ENCODE measurements at places on chromosomes 3 and 15. TPM values are rescaled to one million over a fixed set of nuclear protein-coding genes. Genes with fewer than 3 reads are reported as not detected.

The NME9 gene
- polyA plus RNA-seq, result 0.06 TPM

The ILDR1 gene
- polyA plus RNA-seq, result not detected

The GOLGA6L4 gene
- 0.92 TPM for polyA plus RNA-seq

The SLC2A2 gene
- polyA plus RNA-seq, result not detected

The HDC gene
- polyA plus RNA-seq, result not detected

The CTNNB1 gene
- polyA plus RNA-seq, result 423 TPM

The IL5RA gene
- not detected for polyA plus RNA-seq

DNA sequence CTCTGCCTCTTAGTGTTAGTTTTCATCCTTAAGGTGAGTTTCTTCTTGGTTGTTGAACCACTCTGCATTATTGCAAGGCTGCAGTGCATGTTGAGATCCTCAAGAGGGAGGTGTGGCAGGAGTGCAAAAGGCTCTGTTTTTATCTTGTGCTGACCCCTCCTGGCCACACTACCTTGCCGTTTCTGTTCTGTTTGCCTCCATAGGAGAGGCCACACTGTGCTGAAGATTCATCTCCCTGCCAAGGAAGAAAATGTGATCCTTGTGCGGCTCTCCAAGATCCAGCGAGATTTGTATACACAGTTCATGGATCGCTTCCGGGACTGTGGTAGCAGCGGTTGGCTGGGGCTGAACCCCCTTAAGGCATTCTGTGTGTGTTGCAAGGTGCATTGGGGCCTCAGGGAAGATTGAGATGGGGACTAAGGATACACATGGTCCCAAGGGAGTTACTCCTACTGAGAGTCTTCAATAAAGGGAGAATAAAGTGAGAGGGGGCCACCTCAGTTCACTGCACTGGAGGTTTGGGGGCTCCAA is 33.0 kb upstream of the TEX264 start:
- no peak for DNase-seq

GRCh38 chr3:182710557-182711157 is 82.6 kb upstream of the ATP11B start:
- DNase-seq, result no peak

DNA sequence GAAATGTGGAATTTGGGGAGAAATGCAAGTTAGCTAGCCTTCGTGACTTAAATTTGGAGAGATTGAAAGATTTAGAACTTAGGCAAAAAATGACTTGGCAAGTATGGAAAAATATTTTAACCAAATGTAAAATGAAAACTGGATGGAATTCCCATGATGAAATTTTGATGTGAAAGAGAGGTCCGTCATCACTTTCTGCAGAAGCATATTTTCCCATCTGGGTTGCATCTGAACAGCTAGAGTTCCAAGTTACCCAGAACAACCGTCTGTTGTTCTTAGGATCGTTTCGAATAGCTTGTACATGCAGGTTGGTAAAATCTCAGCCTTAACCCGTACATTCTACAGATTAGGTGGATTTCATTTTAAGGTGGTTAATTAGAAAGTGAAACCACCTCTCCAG is 136.3 kb downstream of the GHSR start:
- DNase-seq, result peak; percentile 33

GRCh38 chr3:130854208-130854864 is 39.5 kb upstream of the ATP2C1 start:
- DNase-seq, result no peak

- DNase-seq, result no peak
Measured at GRCh38 chr3:45944830-45945620, 1.8 kb downstream of the CXCR6 start.

GRCh38 chr3:39910826-39911464 is 101.5 kb downstream of the MYRIP start:
- DNase-seq, result peak; percentile 39

DNA sequence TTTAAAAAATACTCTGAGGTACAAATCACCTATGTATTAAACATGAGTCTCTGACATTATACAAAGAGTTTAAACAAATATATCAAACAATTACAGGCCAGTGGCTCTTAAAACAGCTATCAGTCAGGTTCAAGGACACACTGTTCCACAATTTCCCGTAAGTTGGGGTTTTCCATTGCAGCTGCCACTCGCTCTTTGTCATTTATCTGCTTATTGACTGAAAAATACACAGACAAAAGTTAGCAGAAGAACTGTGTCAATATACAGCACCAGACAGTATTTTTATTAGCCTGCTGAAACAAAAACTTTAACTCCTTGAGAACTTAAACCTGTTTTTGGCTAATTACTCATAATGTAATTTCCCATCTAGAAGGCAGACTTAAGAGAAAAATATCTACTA is 20.8 kb downstream of the CIAO2A start:
- no peak for DNase-seq

- DNase-seq, result no peak
Measured at GRCh38 chr3:134426660-134427181, 52.5 kb upstream of the AMOTL2 start.

DNA sequence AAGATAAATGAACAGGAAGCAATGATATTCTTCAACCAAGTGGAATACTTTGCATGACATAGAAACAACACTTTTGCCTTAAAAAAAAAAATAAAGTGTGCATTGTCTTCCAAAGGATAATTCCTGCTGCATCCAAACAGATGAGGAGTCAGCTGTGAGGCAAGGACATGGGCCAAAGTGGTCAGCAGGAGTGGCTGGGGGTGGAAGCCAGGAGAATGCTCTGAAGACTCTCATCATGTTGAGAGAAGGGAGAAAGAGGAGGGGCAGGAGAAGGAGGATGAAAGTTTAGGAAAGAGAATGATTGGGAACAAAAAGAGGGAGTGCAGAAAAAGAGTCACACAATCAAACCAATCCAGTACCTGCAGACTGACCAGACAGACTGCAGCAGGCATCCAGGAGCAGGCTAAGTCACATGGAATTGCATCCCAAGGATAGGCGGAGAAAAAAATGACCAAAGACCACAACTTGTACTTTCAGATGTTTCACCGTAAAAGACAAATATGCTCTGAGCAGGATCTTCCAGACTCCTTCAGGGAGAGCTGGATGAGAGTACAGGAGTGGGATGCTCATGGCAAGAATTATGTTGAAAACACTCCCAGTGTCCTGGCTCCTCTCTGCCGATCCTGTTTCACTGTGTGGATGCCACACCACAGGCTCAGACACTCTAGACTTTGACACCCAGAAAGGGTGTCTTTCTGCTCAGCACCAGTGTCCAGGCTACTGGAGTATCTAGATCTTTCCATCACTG is 11.9 kb downstream of the ABI3BP start:
- DNase-seq, result no peak

DNA sequence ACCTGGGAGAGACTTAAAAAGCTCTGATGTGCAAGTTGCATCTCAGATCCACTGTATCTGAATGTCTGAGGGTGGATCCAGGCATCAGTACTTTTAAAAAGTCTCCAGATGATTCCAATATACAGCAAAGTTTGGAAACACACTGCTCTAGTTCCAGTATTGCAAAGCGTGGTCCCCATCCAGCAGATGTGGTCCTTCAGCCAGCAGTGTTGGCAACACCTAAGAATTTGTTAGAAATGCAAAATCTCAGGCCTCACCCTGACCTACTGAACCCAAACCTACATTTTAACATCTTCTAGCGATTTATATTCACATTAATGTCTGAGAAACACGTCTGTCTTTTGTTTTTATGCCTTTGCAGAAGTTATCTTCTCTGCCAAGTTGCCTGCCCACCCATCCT is 32.2 kb upstream of the SGO1 start:
- DNase-seq, result no peak

GRCh38 chr3:31476209-31476608 is 56.5 kb upstream of the STT3B start:
- no peak for DNase-seq

DNA sequence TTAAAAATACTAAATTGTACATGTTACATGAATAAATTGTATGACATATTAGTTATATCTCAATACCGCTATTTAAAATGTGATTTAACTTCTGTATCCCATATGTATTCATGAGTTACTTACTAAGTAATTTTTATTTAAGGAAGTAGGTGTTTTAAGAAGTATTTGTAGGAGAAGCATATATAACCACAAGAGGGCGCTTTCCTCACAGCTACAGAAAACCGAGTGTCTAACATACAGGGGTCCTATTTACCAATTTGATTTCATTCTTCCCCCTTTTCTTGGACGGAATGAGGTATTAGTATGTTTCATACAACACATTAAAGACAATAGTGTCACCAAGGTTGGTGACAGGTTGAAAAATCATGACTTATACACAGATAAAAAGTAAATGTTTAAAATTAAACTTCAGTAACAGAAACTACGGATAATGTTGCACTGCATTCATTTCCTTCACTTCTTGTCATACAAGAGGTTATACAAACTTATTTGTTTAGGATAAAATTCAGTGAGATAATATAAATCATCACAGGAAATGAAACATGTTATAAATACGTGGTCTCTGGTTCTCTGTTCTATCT is 253.6 kb downstream of the MAGI1 start:
- peak; percentile 8 for DNase-seq

- peak; percentile 76 for DNase-seq
Measured at GRCh38 chr3:194871143-194871863, 185.6 kb downstream of the FAM43A start.

DNA sequence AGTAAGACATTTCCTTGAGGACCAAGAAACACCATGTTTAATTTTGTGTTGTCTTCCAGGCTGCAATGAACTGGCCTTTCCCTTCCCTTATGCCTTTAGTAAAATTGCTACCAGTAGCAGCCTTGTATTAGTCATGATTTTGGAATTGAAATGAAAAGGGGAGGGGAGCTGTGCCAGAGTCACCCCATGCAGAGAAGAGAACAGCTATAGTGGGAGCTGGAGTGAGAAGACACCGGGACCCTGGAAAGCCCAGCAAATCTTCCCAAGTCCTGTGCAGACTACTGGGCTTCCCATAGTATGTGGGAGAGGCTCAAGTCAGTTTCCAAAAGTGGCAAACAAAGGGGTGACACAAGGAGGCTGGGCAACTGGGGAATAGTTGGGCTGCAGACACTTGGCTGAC is 178.5 kb downstream of the NR1D2 start:
- no peak for DNase-seq

GRCh38 chr3:150450916-150451315 is 42.8 kb downstream of the TSC22D2 start:
- no peak for DNase-seq

DNA sequence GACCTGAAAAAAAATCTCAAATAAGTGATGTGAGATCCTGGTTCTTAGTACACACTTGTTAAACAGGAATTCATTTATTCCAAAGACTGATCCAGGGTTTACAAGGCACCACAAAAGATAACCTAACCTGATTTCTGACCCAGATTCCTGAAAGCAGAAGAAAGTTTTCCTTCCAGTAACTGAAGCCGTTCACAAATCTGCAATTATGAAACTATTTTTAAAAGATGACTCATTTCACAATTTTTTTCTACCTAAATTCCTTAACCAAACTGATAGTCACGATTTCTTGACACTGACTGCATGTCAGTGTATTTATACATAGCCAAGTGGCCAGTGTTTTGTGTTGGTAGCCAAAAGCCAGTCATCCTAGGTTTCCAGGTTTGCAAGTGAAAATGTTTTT is 17.1 kb downstream of the SLC9A9 start:
- DNase-seq, result no peak

DNA sequence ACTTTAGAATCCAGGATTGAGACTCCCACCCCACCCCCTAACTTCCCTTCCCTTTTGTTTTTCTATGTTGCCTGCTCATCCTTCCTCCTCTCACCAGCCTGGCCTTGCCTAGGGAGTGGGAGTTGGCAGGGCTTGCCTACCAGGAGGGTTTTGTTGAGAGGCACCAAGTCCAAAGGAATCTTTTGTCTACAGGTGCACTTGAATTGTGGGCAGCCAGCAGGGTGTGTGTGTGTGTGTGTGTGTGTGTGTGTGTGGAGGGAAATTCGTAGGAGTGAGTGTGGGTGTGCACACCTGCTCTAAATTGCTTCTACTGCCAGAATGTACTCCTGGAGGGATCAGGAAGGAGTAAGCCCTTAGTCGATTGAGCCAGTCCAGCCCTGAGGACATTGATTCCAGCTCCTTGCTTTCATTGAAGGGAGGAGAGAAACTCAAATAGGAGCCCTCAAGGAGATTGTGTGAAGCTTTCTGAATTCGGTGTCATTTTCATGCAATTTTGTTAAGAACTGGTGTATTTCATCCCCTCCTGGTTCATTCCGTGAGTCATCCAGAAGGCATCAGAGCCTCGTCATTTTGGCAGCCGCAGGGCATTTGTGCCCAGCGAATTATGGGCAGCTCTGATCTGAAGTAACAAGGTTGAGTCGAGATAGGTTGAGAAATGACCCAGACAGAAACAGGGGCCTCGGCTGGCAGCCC is 112.1 kb downstream of the SLCO3A1 start:
- no peak for DNase-seq

GRCh38 chr3:117439812-117440211 is 730.2 kb downstream of the TUSC7 start:
- DNase-seq, result no peak

- DNase-seq, result no peak
Measured at GRCh38 chr3:187360596-187360995, 7.6 kb upstream of the RTP4 start.

- peak; percentile 93 for DNase-seq
Measured at GRCh38 chr3:30162579-30162978, 443.8 kb upstream of the TGFBR2 start.

DNA sequence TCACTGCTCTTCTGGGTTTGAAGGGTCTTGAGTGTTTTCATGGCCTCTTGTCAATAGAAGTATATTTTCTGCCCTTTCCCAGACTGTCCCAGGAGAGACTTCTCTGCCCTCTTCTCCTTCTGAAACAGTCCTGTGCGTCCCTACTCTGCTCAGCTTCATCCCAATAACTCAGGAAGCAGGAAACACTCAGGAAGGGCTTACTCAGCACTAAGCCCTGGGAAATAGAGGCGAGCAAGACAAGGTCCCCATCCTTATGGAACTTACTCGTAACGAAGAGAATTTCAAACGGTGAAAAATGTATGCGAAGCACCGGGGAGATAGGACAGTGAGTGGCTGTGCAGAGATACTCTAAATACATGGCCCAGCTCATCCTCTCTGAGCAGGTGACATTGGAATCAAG is 52.8 kb upstream of the TFRC start:
- no peak for DNase-seq

- no peak for DNase-seq
Measured at GRCh38 chr3:49733551-49733950, 9.8 kb upstream of the GMPPB start.

Measured in BJ (cell line).